Substantia nigra (tissue), 51 donors: ENCODE measurements at places on chromosomes 1 and 21.

DNA sequence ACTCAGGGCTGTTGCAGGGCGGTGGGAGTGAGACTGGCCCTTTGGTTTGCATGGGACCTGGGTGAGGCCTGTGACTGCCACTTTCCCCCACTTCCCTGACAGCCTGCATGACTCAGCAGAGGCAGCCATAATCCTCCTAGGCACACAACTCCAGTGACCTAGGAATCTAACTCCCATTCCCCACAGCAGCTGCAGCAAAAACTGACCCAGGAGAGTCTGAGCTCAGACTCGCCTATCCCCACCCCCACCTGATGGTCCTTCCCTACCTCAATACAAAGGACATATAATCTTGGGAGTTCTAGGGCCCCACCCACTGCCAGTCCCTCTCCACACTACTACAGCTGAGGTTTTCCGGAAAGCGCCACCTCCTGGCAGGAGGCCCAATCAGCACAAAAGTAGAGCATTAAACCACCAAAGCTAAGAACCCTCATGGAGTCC lies 26.7 kb downstream of the NDC1 start:
- DNase-seq: no peak

- DNase-seq: no peak
These were observed at the start of gene PADI4 for GRCh38 chr1:17307946-17308345. Gene PADI4 (plus strand): TSS chr1:17308197. CDS start chr1:17308223, 26 bp downstream.

GRCh38 chr1:233242827-233243483 lies 52.6 kb downstream of the PCNX2 start:
- DNase-seq: no peak

DNA sequence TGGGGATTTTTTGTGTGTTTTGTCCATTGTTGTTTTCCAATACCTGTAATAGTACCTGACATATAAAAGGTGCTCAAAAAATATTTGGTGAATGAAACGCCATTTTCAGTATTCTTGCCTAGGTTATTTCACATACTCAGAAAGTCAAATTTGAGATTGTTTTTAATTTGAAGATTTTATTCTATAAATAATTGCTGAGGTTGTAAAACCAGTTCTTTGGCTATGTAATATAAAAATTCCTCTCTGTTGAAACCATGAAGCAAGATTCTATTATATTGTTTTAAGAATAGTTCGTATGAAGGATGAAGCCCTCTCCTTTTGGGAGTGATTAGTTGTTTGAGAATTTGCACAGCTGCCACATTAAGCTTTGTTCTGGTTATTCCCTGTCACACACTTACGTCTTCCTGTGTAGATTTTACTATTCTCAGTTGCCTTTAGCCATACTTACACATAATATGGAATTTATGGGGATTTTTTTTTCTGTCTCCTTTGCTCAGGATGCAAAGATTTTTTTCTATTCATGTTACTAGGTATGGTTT lies 60.2 kb upstream of the MPC2 start:
- DNase-seq: no peak

DNA sequence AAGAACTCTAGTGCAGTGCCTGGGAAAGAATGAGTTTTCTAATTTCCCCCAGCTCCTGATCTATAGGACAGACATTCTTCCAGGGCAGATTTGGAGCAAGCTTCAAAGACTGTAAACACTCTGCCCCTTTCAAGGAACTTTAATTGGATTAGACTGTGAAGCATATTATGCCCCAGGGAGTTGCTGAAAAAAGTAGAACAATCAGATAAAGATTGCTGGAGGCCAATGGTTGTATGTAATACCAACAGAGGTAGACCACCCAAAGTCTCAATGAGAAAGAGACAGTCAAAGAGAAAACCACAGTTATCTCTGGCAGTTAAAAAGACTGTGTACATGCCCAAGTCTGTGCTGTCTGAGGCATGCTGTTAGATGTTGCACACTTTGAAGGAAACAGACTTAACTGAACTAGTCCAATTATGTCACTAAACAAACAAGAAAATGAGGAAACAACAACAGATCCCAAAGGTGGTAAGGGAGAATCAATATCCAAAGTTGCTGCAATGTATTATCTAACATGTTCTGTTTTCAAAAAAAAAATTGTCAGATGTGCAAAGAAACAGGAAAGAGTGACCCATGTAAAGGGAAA lies 24.4 kb downstream of the C4BPA start:
- no peak for DNase-seq

DNA sequence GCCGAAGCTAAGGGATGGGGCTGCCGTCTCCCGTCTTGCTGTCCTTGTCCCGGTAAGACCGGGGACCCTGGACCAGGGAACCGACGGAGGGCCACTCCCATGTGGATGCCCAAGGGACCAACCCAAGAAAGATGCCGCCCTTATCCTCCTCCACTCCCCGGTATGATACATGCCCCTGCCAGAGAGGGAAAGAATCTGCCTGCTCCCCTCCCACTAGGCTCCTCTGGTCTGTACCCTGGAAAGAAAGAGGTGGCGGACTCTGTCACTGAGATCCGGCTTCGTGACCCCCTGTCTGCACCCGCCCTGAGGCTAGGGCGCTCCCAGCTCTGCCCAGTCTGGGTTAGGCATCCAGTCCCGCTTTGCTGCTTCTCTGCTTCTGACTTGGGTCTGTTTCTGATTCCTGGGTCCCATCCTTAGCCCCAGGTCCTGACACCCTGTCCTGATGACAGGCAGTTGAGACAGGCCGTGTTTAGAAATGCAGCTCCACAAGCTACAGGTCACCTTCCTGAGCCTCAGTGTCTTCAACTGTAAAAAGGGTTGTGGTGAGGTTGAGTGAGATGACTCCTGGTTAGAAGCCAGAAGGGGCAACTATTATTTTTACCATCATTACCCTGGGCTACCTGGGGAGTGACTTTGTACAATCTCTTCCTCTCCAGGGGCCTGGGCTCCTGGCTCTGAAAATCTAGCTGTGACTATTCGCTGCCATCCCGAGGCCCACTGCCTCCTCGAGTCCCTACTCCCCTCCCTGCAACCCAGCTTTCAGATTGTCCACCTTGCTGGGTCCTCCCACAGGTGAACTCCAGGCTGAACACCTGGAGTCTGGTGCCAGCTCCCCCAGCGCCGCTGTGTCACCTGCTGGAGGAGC lies 3.7 kb downstream of the MATN1 start:
- DNase-seq: no peak

GRCh38 chr21:37568916-37569315 lies 202.3 kb downstream of the DYRK1A start:
- DNase-seq: no peak

- DNase-seq: no peak
These were observed 72.6 kb downstream of the LGR6 start for GRCh38 chr1:202266061-202266765.

DNA sequence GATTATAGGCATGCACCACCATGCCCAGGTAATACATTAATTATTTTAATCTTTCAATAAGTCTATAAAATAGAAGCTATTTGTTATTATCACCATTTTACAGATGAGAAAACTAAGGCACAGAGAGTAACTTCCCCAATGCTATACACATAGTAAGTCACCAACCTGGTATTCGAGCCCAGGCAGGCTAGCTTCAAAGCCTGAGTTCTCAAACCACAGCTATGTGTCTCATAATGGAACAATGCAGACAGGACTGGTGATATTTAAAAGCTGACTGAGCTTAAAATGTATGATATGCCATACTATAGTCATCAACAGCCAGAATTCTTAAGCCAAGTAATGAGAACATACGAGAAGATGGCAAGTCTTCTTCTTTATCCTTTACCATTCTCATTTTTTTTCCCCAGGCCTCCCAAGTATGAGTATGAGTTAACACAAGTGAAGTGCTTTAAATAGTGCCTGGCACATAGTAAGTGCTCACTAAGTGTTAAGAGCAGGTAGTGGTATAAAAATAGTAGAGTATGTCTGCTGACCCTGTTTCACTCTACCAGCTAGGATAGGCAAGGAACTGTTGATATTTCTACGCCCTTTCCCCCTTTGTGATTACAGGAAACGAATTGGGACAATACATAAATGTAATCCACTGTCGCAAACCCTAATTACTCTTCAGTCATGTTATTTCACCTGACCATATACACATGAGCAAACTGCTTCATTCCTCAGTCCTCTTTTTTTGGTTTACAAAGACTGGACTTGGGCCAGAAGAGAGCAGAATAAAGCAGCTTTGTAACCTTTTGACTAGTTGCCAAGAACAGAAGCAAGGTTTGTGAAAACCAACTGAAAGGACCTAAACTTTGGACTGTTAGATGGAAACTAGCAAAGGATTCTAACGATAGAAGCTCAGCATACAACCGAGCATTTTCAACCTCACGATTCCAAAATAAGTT lies 9.5 kb downstream of the EYA3 start:
- no peak for DNase-seq

DNA sequence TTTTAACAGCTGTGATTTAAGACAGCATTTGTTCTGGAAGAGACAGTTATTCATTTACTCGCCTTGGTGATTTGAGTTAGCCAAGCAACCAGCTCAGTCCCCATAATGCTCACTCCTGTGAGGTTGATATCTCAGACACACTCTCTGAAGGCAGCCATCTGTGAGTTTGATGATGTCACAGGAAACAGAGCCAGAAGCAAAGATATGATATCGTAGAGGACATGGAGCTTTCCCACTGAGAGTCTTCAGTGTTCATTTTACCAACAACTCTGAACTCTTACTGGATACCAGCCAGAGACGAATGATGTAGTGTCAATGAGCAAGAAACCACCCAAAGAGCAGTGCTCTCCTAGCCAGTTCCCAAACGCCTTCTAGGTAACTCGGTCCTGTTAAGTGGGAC lies 219.4 kb downstream of the SLC35F3 start:
- no peak for DNase-seq

DNA sequence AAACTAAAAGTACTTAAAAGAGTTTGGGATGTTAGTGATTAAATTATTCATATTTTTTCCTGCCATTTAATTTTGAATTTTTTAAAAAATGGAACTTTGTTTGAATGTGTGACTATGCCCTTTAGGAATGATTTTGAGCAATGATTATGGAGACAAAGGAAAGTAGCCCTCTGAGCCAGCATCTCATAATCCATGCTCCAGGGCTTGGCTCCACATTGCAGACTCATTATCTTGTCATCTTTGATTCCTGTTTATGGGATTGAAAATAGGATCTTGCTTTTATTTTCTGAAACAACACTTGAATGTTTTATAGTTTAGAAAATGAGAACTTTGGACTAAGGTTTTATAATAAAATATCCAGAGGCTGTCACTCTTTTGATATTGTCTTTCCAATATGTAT lies 14.5 kb downstream of the AXDND1 start:
- no peak for DNase-seq

- DNase-seq: no peak
These were observed 90.6 kb downstream of the C1orf94 start for GRCh38 chr1:34267326-34267725.

DNA sequence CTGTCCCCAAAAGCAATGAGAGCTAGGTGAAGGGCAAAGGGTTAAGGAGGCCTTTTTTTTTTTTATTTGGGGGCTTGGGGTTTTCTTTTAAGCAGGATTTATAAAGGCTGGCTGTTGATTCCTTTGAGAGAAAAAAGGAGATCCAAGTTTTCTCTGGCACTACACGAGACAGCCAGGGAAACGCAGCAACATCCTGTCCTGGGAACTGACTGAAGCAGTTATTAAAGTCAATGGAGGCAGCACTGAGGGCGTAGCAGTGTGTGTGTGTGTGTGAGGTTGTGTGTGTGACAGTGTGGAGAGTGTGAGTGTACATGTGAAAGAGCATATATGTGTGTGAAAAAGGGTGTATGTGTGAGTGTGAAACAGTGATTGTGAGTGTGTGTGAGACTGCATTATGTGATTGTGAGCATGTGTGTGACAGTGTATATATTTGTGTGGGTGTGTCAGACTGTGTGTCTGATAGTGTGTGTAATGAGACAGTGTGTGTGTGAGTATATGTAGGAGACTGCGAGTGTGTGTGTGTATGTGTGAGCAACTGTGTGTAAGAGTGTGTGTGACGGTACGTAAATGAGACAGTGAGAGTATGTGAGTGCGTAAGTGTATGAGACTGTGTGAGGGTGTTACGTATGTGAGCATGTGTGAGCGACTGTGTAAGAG lies 65.9 kb upstream of the TIAM1 start:
- DNase-seq: no peak

- DNase-seq: no peak
These were observed 430.7 kb upstream of the ADAMTS5 start for GRCh38 chr21:27397578-27397977.

DNA sequence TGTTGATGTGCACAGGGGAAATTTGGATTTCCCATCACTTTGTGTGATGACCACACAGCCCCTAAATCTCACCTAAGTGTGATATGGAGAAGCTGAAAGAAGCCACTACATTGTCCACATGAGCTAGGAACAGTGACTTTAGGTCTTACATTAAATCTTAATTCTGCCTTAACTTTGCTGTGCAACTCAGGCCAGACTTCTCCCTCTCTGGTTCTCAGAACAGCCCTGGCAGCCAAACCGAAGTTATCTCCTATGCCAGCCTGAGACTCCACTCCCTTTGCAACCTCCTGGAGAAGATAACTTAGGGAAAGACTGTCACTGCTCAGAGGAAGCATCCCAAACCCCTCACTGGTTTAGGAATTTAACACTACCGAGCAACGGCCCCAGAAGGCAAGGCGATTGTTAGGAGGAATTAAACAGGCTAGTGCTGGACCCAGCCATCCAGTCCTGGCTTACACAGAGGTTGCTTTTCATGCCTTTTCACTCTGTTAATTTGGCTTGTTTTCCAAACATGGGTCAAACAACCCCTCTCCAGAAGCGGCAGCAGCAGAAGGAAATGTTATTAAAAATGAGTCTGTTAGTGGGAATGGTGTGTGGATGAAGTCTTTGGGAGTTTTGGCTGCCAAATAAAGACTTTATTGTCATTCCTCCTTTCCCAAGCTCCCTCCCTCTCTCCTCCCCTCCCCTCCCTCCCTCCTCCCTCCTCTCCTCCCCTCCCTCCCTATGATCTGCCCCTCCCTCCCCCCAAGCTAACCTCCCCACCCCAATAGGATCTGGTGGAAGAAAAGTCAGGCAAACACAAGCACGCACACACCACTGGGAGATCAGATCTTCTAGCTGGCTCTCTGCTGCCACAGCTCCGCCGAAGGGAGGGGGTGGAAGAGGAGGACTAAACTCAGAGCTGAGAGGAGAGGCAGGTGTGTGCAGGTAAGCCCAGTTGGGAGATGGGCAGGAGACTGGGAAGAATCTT lies at the start of gene PRELP:
Gene PRELP, plus strand, starts transcription at position 795 of the 970 bp plus-strand sequence. CDS start 7,379 bp downstream, outside the sequence.
- DNase-seq: no peak

GRCh38 chr1:214066190-214066589 lies 78.4 kb downstream of the PROX1 start:
- no peak for DNase-seq

DNA sequence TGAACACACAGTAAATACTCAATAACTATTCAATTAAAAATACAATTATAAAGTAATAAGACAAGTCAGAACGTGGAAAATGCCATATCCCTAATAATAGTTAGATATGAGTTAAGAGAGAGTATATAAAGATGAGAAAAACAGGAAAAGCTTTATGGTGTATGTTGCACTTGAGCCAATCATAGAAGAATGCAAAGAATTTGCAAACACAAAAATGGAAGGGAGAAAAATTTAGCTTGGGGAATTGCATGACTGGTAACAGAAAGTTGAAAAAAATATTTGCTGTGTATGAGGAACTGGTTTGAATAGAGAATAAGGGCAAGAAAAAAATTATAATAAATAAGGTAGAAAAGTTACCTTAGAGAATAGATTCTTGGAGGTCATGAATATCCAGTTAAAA lies 739.6 kb upstream of the CXADR start:
- no peak for DNase-seq
